ENCODE measurements at places on chromosomes 2 and 18. TPM values are rescaled to one million over a fixed set of nuclear protein-coding genes. Genes with fewer than 3 reads are reported as not detected.

RNF152 gene
- total RNA-seq = 1.0 TPM

SFT2D3 gene
- total RNA-seq = 8.5 TPM

ABCB11 gene
- not detected for total RNA-seq

ZNF2 gene
- not detected for total RNA-seq

CROCC2 gene
- not detected for total RNA-seq

PMAIP1 gene
- 101 TPM for total RNA-seq

RAB1A gene
- 85.3 TPM for total RNA-seq

TSHZ1 gene
- total RNA-seq = 19.9 TPM

CENPA gene
- total RNA-seq = 1.1 TPM

MARCHF4 gene
- not detected for total RNA-seq

TNFAIP6 gene
- not detected for total RNA-seq

TBR1 gene
- total RNA-seq = not detected

PSMA8 gene
- not detected for total RNA-seq

GPBAR1 gene
- total RNA-seq = 1.8 TPM

OXER1 gene
- not detected for total RNA-seq

C2orf81 gene
- total RNA-seq = 2.9 TPM

SGO2 gene
- 0.64 TPM for total RNA-seq

NEU2 gene
- not detected for total RNA-seq

STAT1 gene
- total RNA-seq = 56.6 TPM

DNAH7 gene
- not detected for total RNA-seq

ENOSF1 gene
- total RNA-seq = 40.1 TPM

BAZ2B gene
- total RNA-seq = 17.9 TPM

SERPINB10 gene
- total RNA-seq = not detected

ZNF396 gene
- 0.28 TPM for total RNA-seq

VIT gene
- total RNA-seq = not detected

FZD7 gene
- 0.17 TPM for total RNA-seq

TUBB8B gene
- total RNA-seq = not detected

GPR45 gene
- total RNA-seq = not detected

CLHC1 gene
- total RNA-seq = 4.4 TPM

HADHB gene
- total RNA-seq = 25.2 TPM

REG3A gene
- total RNA-seq = not detected

FARP2 gene
- 17.2 TPM for total RNA-seq

NCKAP5 gene
- not detected for total RNA-seq

KIAA2012 gene
- not detected for total RNA-seq

SKOR2 gene
- not detected for total RNA-seq

LRATD1 gene
- not detected for total RNA-seq

GALR1 gene
- total RNA-seq = not detected

FMNL2 gene
- 0.30 TPM for total RNA-seq

ANKRD12 gene
- total RNA-seq = 164 TPM

NOL4 gene
- total RNA-seq = not detected

RAB3GAP1 gene
- 35.9 TPM for total RNA-seq

MC4R gene
- total RNA-seq = not detected

CDH19 gene
- total RNA-seq = not detected

CTNNA2 gene
- not detected for total RNA-seq

COL5A2 gene
- 0.77 TPM for total RNA-seq

Measured in CD4-positive, alpha-beta T cell (primary cell).